Right renal pelvis (tissue), 4 donors: ENCODE measurements at places on chromosomes 6 and 20.
A peak's percentile ranks its signal among the peaks of the same experiment; 100 is the strongest.

GRCh38 chr6:131890091-131890490, 61.1 kb downstream of the CCN2 start:
- no peak for DNase-seq

GRCh38 chr20:1953621-1954020, 40.2 kb downstream of the PDYN start:
- DNase-seq: no peak

- no peak for DNase-seq
Measured at GRCh38 chr20:905396-905961, 10.7 kb downstream of the ANGPT4 start.

DNA sequence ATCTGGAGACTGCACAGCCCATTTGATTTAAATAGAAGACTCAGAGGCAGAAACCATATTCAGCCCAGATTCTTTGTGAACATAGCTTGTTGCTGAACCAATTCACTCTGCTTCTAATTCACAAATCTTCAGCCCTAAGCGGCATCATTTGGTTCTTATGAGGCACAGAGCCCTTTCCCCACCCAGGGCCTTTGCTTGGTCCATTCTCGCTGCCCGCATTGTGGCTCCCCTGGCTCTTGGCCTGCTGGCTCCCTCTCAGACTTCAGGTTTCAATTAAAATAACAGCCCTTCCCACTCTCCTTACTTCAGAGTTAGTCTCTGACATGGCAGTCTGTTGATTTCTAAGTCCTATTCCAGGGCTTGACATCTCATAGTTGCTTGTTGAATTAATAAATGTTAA, 9.4 kb upstream of the TMEM14A start:
- DNase-seq: no peak

- DNase-seq: no peak
Measured at GRCh38 chr6:81682858-81683620, 69.4 kb downstream of the TENT5A start.

DNA sequence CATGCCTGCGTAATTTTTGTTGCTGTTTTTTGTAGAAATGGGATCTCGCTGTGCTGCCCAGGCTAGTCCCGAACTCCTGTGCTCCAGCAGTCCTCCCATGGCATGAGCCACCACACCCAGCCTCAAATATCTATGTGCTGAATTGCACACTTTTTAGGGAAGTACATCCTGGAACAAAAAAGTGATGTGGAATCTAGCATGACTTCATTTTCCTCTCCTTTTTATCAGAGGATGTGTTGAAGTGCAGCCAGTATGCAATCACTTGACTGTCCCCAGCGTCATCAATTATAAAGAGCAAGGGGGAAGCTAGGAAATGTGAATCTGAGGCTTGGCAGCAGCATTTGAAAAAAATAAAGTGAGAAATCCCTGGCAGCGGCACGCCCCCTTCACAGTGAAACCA, 6.4 kb upstream of the EXOC2 start:
- no peak for DNase-seq

GRCh38 chr6:147793871-147794643, 285.6 kb downstream of the SAMD5 start:
- no peak for DNase-seq

DNA sequence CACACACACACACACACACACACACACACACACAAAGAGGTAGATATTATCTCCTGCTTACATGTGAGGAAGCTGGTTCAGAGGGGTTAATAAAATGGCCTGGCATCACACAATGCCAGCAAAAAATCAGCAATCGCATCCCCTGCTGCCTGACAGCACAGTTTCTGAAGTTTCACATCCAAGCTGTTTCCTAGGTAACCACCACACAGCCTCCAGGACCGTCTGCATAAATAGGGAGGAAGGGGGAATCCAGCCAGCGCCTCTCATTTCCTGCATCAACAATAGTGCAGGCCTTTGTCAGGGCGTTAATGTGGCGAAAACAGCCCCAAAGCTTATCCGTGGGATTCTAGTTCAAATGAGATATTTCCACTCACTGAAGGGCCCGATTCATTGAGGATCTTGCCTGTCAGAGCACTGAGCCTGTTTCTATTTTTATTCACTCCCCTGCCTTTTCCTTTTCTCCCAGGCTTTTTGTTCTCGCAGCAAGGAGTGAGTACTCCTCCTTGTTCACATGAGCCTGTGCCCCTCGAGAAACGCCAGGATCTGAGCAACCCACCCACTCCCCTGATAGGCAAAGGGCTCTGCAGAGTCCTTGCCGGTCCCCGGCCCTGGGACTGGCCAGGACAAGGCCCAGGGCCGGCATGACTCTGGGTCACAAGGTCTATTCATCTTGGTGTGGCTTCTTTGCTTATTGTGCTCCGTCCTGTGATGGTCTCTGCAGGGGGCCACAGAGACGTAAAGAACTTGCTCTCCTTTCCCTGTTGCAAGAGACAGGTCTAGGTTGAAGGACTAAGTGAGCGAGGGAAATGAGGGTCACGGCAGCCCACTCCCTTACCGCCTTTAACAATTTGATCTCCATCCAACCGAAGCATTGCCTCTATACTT, 32.7 kb downstream of the TUBB2B start:
- DNase-seq: no peak

- DNase-seq: no peak
Measured at GRCh38 chr20:8646033-8646441, 422.9 kb upstream of the PLCB4 start.

DNA sequence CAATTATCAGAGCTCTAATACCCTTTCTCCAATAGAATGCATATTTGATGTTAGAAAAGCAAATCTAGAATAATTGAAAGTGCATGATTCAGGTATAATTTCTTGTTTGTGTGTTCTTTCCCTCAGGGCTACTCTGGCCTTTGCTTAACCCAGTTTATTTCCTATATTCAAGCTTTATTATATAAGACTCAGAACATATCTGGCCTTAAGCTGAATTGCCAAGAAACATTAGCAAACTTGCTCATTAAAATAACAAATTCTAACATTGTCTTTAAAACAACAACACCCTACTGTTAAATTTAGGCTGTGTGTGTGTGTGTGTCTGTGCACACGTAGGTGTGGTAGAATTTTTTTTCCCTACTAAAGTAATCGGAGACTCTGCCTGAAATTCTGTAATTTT, 426.5 kb downstream of the UTRN start:
- DNase-seq: no peak

- no peak for DNase-seq
Measured at GRCh38 chr20:56428410-56428809, 16.4 kb downstream of the CASS4 start.

- DNase-seq: no peak
Measured at GRCh38 chr6:111738631-111739030, 133.0 kb upstream of the TRAF3IP2 start.

DNA sequence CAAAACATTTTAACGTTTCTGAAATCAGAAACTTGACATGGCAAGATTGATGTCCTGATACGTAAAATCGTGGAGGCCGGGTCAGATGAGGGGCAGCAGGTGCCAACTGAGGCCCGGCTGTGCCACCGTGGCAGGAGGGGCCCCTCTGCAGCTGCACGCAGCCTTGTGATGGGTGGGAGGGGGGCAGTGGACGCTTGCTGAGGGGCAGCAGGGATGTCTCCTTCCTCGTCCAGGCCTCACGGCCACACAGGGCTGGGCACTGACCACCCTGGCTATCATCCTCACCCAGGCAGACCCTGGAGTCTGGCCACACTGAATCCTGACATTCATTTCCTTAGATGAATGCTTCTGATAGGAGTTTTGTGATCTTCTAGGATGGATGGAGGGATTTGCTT, 114.7 kb downstream of the ERMARD start:
- DNase-seq: no peak

DNA sequence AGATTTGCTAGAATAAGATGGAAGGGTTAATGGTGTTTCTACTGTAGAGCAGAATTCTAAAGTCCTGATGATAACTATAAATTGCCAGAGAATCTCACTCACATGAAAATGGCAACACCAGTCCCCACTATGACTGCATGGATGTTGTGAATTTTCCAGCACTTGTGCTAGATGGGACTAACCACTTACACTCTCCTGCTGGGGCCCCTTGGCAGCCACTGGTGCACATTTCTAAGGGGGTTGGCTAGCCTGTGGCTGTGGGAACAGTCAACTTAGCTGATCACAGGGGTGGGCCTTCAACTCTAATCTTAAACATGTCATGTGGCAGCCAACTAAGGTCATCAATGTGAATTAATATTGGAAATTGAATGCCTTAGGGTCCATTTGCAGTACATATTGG, 271.2 kb downstream of the PHACTR1 start:
- no peak for DNase-seq

DNA sequence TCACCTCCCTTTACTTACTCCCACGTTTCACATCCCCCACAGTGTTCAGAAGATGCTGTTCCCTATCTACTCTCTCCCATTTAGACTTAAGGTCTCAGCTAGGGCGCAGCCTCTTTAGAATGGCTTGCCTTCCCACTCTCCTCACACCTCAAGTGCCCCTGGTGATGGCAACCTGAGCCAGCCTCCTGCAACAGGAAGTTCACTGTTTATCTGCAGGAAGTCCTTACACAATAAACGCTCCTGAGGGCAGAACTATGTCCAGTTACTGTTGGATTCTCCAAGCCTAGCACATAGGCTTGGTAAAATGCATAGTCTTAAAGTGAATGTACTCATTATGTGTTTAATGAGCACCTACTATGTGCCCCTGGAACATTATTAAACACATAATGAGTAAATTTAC, 21.9 kb upstream of the RAB22A start:
- DNase-seq: no peak

GRCh38 chr20:36519012-36519719, 22.2 kb upstream of the MYL9 start:
- DNase-seq: no peak

DNA sequence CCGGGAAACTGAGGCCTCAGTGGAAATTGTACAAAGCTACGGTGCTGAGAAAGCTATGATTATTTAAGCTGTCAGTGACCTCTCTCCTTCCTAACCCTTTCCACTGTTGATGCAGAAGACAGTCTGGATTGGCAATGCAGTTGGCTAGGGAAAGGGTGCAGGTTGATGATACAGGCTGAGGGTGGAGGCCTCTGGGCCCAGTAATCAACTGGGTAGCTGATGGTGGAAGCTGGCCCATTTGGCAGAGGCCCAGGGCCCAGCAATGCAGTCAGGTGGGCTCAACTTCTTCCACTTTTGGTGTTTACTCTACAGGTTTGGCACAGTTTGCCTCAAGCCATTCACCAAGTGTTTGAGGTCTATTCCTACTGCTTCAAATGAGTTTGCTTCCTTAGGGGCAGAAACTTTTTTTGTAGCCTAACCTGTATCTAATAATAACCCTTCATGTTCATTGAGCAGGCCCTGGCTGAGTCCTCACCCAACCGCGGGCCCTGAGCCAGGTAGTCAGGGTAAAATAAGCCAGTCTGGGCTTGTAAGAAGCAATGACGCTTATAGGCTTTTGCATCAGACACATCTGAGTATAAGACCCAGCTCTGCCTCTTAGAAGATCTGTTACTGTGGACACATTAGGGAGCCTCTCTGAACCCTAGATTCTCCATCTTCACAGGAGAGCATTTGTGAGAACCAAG, 12.1 kb downstream of the BCL2L1 start:
- no peak for DNase-seq

GRCh38 chr6:67102743-67103142, 1395.7 kb upstream of the EYS start:
- DNase-seq: no peak

- no peak for DNase-seq
Measured at GRCh38 chr6:143896126-143896860, 32.0 kb downstream of the ZC2HC1B start.

- DNase-seq: no peak
Measured at GRCh38 chr6:125173341-125174095, 19.9 kb downstream of the TPD52L1 start.

DNA sequence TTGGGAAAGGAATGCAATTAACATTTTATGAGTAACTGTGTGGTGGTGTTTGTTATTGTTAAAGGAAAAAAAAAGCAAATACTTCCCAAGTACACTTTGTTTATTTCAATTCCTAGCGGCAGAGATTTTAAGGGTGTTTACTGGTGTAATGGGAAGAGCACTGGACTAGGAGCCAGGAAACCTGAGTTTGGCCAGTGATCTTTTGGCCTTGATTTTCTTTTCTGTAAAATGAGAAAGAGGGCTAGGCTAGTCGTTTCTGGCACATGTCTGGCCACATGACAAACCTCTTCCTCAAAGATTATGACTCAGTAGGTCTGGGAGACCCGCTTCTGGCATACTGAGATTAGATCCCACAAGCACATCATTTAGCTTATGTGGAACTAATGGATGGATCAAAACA, 428.1 kb upstream of the NOX3 start:
- DNase-seq: no peak

DNA sequence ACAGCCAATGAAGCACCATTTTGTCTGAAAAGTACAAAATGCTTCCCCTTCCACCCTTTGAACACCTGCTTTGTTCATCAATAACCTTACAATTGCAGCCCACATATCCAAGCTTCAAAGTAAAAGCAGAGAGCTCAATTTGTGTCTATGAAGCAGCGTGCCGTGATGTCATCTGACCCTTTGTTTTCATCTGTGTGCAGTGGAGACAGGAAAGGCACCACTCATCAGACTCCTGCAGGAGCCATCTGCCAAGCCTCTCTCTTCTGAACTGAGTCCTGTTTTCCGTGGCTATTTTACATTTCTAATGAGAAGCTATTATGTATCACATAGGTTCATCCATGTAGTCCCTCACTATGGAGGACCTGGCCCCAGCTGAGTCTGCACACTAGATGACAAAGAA, 7.5 kb upstream of the LY86 start:
- no peak for DNase-seq

- no peak for DNase-seq
Measured at GRCh38 chr6:109717971-109718370, 26.9 kb downstream of the FIG4 start.

DNA sequence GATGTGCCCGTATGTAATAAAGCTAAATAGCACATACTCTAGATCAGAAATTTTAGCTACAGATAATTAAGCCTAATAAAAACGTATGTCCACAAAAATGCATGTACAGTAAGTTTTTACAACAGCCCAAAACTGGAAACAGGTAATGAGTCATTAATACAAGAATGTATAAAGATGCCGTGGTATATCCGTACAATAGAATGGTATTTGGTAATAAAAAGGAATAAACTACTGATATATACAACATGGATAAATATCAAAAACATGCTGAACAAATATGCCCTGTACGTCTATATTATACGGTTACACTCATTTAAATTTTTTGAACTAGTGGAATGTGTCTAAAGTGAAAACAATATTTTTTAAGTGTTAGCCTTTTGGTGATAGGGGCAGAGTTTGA, 128.2 kb upstream of the ADGRB3 start:
- DNase-seq: no peak

DNA sequence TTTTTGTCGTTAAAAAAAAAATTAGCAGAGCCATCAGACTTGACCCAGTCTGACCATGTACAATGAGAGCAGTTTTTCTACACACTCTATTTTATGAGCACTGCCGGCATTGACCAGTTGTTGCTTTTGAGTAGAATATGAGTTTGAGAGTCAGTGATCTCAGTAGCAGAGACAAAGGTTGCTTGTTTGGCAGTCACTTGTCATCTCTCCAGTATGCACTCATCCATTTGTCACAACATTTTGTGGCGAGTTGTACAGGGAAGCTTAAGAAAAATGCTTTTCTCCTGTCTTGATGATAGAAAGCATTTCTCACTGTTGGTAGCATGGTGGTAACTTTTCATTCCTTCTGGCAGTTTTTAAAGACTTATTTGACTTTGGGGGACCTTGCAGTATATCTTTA, 159.9 kb downstream of the MMS22L start:
- DNase-seq: no peak

- DNase-seq: peak; percentile 82
Measured at GRCh38 chr6:1903780-1904465, 294.2 kb downstream of the FOXC1 start.
